ENCODE measurements at places on chromosomes 12 and 14.

DNA sequence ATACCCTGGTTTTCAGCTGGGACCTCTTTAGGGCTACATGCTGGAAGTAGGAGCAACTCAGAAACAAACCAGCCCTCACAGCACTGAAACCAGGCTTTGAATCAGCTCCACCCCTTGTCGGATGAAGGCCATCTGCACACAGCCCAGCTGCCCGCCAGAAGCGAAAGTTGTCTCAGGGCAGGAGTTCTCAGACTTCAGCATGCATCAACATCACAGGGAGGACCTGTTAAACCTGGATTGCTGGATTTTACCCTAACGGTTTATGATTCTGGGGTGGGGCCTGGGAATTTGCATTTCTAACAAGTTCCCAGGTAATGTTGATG lies 10.9 kb downstream of the SYNDIG1L start:
- DNase-seq = no peak

- DNase-seq = no peak
These were observed 472.0 kb upstream of the TBX3 start for GRCh38 chr12:115155665-115156645.

DNA sequence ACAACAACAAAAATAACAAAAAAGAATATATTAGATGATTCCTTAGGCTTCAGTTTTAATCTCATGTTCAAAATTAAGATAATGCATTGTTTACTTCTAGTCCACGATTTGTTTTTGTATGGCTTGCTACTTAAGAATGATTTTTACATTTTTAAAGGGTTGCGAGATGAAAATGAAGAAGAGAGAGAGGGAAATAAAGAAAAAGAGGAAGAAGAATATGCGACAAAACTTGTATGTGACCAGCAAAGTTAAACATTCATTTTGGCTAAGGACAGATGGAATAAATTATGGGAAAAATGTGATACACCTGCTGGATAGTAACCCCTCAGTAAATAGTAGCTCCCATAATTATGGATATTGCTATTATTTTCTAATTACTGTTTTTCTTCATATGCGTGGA lies 1.2 kb upstream of the GIT2 start:
- DNase-seq = peak; percentile 3

DNA sequence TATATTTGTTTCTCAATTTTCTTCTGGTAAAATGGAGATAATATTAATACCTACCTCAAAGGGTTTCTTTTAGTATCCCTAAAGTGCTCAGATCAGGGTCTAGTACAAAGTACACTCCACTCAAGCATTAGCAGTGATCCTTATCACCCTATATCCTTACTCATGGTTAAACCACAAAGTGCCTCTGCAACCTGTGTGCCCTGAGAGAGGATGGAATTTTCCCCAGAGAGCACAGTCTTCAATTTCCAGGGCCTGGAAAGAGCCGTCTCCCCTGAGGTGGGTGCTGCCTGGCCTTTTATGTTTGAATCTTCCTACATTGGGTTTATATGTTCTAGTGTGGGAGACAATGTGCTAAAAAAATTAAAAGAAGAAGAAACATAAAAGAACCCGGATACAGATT lies 183.1 kb upstream of the FBXO33 start:
- no peak for DNase-seq

DNA sequence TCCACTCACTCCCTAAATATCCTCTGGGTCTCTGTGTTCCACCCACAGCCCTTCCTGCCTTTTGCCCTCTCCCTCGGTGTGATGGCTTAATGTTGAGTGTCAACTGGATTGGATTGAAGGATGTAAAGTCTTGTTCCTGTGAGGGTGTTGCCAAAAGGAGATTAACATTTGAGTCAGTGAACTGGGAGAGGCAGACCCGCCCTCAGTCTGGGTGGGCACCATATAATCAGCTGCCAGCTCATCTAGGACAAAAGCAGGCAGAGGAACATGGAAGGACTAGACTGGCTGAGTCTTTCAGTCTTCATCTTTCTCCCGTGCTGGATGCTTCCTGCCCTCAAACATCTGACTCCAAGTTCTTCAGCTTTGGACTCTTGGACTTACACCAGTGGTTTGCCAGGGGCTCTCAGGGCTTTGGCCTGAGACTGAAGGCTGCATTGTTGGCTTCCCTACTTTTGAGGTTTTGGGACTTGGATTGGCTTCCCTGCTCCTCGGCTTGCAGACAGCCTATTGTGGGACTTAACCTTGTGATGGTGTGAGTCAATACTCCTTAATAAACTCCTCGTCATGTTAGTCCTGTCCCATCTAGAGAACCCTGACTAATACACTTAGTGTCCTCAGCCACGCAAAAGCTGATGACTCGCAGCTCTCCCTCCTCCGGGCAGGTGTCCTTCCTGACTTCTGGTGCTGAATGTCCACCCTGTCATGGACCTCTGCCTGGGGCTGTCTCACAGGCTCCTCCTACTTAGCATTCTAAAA lies 5.9 kb downstream of the DGLUCY start:
- DNase-seq = peak; percentile 71

- DNase-seq = no peak
These were observed 161.7 kb upstream of the RMST start for GRCh38 chr12:97300891-97301290.

GRCh38 chr14:77542421-77543239 lies 44.0 kb upstream of the ISM2 start:
- DNase-seq = no peak

DNA sequence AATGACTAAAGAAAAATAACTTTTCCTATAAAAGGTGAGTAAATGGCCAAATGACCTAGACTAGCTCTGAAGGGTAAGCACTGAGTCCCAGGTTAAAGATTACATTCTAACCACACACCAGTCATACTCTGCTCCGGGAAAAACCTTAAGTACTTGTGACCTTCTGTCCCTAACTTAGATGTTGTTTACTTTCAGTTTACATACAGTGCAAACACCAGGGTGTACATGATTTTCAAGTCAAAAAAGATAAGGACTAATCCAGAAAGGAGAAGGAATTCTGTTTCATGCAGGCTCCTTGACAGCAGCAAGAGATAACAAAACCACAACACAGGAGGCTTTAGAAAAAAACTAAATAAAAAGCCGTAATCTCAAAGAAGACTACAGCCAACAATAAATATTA lies 174.2 kb downstream of the PPM1H start:
- DNase-seq = peak; percentile 30

DNA sequence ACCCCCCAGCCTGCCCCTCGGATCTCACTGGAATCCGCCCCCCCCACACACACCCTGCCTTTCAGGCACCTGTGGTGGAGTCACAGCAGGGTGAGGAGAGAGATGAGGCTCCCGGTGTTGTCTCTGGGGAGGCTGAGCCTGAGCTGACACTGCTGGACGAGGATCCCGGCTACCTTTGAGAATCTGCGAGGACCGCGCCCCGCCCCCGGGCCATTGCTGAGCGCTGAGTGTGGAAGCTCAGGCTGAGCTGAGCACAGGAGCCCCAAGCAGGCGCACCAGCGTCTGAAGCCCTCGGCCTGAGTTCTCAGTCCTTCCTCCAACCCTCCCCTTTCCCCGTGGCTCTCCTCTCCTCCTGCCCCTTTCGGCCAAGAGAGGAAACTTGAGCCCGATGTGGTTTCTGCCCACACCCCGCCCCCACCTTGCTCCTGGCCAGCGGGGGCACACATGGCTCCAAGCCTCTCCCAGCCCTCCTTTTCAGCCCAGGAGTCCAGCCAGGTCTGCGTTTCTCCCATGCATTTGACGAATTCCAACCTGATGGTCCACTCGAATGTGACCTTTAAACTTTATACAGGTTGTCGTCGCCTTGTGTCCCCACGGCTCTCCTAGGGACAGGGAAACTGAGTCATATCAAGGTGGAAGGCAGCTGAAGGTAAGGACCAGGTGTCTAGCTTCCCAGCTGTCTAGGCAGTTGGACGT lies at the start of gene NFE2:
Gene NFE2 (minus strand): TSS at position 284 of the 696 bp plus-strand sequence. CDS start 5,767 bp downstream, outside the sequence.
- DNase-seq = peak; percentile 93

GRCh38 chr12:46357438-46358324 lies 14.9 kb downstream of the SLC38A2 start:
- no peak for DNase-seq

DNA sequence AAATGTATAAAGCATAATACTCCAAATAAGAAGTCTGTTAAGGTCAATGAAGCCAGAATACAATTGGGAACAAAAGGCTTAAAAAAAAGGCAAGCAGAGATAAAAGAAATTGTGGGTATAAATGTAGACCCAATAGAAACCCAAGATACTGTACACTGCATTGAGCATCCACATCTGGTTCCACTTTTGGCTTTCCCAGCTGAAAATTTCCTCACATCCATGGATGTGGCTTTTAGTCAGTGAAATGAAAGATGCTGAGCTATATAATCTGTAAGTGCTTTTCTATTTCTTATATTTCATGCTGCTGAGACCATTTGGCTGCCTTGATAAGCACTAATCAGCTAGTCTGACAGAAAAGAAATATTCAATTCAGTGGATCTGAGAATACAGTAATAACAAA lies 83.5 kb downstream of the PTPRR start:
- no peak for DNase-seq

- no peak for DNase-seq
These were observed 75.0 kb downstream of the ACADS start for GRCh38 chr12:120800665-120801064.

DNA sequence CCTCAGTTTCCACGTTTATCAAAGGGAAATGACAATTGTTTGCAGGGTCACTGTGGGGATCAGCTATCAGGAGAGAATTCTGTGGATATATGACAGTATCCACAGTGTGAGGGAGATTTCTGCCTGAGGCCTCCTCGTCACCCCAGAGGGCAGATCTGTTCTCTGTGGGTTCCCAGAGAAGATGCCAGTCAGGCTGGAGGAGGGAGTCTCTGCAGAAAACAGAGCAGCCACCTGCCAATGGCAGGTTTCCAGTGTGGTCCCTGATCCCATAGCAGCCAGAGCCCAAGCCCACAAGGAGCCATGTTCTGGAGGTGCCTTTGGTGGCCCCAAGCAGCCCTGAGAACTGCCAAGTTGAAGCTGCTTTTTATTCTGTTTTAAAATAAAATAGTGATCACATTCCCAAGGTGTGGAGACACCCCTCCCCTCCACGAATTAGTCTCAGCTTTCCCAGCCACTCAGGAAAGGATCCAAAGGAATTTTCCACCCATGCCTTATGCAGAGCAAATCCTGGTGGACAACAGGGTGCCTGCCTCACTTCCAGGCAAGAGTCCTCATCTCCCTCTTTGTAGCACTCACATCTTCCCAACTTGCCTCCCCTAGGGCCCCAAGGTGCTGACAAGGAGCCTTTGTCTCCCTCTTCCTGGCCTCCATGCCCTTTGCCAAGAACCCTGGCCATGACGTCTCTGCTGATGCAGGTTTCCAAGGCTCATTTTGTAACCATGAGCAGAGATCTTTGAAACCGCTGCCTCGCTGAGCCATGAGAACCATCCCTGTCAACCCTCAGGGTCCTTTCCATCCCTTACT lies 20.4 kb downstream of the CMKLR1 start:
- no peak for DNase-seq

GRCh38 chr12:117760990-117761389 lies 207.8 kb downstream of the KSR2 start:
- DNase-seq = no peak

- no peak for DNase-seq
These were observed 1.9 kb downstream of the FBRSL1 start for GRCh38 chr12:132491761-132492378.

GRCh38 chr14:72709916-72710611 lies 183.8 kb downstream of the DPF3 start:
- no peak for DNase-seq
